Aorta (tissue), 5 donors: ENCODE measurements at places on chromosomes 13 and 19. TPM values are rescaled to one million over a fixed set of nuclear protein-coding genes. Genes with fewer than 3 reads are reported as not detected.

- DNase-seq, result no peak
- no peak overlapping the region for H3K27ac ChIP-seq
- no peaks in the 10 kb centered on the region for H3K27me3 ChIP-seq
- H3K4me3 ChIP-seq, result no peak overlapping the region
- no peaks in the 10 kb centered on the region for H3K36me3 ChIP-seq
- H3K4me1 ChIP-seq, result no peaks in the 10 kb centered on the region
These were observed 764.3 kb upstream of the ARGLU1 start for GRCh38 chr13:107332188-107332587.

DNA sequence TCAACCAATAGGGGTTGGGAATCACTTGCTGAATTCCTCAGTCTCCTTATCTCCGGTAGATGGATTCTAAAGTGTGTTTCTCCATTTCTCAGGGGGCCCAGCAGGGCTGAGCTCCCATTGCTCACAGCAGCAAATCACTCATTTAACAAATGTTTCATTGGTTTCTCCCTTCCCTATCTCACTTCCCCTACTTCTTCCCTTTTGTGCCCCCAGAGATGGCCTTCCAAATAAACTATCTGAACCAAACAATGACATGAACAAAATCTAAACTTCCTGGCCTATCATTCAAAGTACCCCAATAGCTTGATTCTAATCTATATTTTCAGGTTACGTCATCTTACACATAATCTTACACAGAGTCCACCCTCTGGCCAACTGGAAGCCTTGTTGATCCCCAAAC lies 60.4 kb downstream of the DLEU7 start:
- DNase-seq, result no peak
- H3K27me3 ChIP-seq, result no peaks in the 10 kb centered on the region
- no peaks in the 10 kb centered on the region for H3K36me3 ChIP-seq
- no peaks in the 10 kb centered on the region for H3K4me1 ChIP-seq

GRCh38 chr13:79492313-79492798 lies 11.4 kb downstream of the NDFIP2 start:
- no peaks in the 10 kb centered on the region for H3K36me3 ChIP-seq
- H3K27me3 ChIP-seq, result no peaks in the 10 kb centered on the region
- no peak for DNase-seq
- H3K4me1 ChIP-seq, result no peaks in the 10 kb centered on the region
- H3K4me3 ChIP-seq, result no peak overlapping the region
- no peak overlapping the region for H3K27ac ChIP-seq

GRCh38 chr19:47614021-47614295 lies 5.0 kb downstream of the BICRA start:
- no peak overlapping the region for H3K4me3 ChIP-seq
- H3K27ac ChIP-seq, result no peak overlapping the region
- no peaks in the 10 kb centered on the region for H3K36me3 ChIP-seq
- H3K27me3 ChIP-seq, result no peaks in the 10 kb centered on the region

GRCh38 chr19:35177377-35178274 lies 23.1 kb downstream of the FXYD5 start:
- H3K27me3 ChIP-seq, result no peaks in the 10 kb centered on the region
- no peaks in the 10 kb centered on the region for H3K4me1 ChIP-seq
- H3K4me3 ChIP-seq, result no peak overlapping the region
- H3K36me3 ChIP-seq, result no peaks in the 10 kb centered on the region
- no peak for DNase-seq

GPR4 gene
- total RNA-seq, result 10.6 TPM

DNA sequence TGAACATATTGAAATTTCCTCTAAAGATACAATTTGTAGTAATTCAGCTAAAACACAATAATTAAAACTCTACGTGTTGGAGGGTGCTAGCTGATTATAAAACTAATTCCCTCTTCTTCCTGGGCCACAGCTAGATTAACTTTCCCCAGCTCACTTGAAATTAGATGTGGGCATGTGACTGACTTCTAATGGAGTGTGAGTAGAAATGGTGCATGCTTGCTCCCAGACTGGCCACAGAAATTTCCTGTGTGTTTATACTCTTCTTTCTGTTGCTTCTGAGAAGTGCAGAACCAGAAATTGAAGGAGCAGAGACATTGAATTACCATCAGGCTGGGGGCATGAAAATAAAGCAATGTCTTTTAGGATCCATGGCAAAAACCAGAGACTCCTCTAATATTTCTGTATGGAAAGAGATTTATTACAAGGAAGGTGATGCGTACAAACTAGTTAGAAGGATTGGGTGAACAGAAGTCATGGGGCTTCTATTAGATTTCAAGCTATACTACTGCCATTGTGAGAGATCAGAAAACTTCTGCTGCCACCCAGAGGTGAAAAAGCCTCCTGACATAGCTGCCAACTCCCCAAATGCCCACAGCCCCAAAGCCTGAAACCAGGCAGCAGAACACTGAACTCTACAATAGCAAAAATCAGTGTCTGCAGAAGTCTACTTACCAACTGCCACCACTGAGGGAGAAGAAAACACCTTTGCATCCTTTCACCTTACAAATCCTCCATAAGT lies 379.2 kb upstream of the MIR17HG start:
- H3K36me3 ChIP-seq, result no peaks in the 10 kb centered on the region
- no peaks in the 10 kb centered on the region for H3K27me3 ChIP-seq
- H3K4me1 ChIP-seq, result no peaks in the 10 kb centered on the region
- H3K4me3 ChIP-seq, result no peak overlapping the region

EBI3 gene
- 3.3 TPM for total RNA-seq

GRCh38 chr13:109162248-109163036 lies 533.0 kb downstream of the MYO16 start:
- no peak overlapping the region for H3K4me3 ChIP-seq
- no peak for DNase-seq
- H3K4me1 ChIP-seq, result no peaks in the 10 kb centered on the region
- no peak overlapping the region for H3K27ac ChIP-seq
- no peaks in the 10 kb centered on the region for H3K27me3 ChIP-seq
- no peaks in the 10 kb centered on the region for H3K36me3 ChIP-seq

KLK10 gene
- not detected for total RNA-seq

SPTBN4 gene
- 3.6 TPM for total RNA-seq

DNA sequence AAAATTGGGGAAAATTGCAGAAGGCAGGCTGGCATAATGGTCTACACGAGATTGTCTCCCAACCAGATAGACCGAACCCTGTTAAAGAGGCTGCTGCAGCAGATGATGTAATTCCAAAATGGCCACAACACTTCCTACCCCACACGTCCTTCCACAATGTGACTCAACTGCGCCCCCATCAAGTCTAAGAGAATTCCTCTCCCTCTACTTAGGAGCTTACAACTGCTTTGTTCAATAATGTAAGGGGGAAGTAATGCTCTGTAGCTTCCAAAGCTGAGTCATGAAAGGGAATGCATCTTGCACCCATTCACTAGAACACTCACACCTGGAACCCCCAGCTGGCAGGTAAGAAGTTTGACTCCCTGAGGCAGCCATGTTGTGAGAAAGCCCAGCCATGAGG lies 117.8 kb upstream of the IRS2 start:
- no peaks in the 10 kb centered on the region for H3K4me1 ChIP-seq
- no peaks in the 10 kb centered on the region for H3K27me3 ChIP-seq
- DNase-seq, result no peak
- H3K36me3 ChIP-seq, result no peaks in the 10 kb centered on the region
- no peak overlapping the region for H3K4me3 ChIP-seq
- no peak overlapping the region for H3K27ac ChIP-seq

DNA sequence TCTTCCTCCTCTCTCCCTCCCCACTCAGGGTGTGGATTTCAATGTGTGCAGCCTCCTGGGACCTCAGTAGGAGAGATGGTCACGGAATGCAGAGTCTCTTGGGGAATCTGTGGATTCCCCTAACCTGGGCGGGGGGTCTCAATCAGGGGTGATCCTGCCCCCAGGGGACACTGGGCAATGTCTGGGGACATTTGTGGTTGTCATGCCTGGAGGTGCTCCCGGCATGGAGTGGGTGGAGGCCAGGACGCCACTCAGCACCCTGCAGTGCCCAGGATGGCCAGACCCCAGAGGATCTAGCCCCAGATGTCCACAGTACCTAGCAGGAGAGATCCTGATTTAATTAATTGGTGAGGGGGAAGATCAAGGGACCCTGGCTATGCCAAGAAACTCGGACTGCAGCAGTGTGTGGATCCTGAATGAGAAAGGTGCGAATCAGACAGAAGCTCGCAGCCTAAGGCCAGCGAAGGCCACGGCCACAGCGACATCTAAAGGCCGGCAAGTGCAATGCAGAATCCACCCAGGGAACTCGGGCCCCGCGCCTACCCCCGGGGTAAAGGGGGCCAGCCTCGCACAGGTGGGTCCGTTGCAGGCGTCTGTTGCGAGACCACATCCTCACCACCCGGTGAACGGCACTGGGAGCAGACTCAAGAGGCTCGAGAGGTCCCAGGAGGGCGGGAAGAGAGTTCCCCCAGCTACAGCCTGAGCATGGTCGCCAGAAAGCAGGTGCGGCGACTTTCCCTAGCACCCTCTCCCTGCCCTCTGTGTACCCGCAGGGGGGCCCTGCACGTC lies 88.8 kb downstream of the GNG7 start:
- H3K4me1 ChIP-seq, result no peaks in the 10 kb centered on the region
- DNase-seq, result peak; percentile 59
- H3K36me3 ChIP-seq, result no peaks in the 10 kb centered on the region
- no peaks in the 10 kb centered on the region for H3K27me3 ChIP-seq
- H3K4me3 ChIP-seq, result no peak overlapping the region

- H3K4me3 ChIP-seq, result no peak overlapping the region
- no peaks in the 10 kb centered on the region for H3K4me1 ChIP-seq
- no peaks in the 10 kb centered on the region for H3K36me3 ChIP-seq
- no peak overlapping the region for H3K27ac ChIP-seq
These were observed 120.0 kb upstream of the RFC3 start for GRCh38 chr13:33697926-33698325.

GRCh38 chr19:51318687-51319648 lies 7.5 kb downstream of the IGLON5 start:
- H3K4me1 ChIP-seq, result no peaks in the 10 kb centered on the region
- H3K27me3 ChIP-seq, result no peaks in the 10 kb centered on the region
- no peak for DNase-seq

GRCh38 chr13:100139817-100140216 lies 50.9 kb downstream of the PCCA start:
- H3K4me1 ChIP-seq, result no peaks in the 10 kb centered on the region
- no peak overlapping the region for H3K27ac ChIP-seq
- no peak for DNase-seq
- H3K36me3 ChIP-seq, result no peaks in the 10 kb centered on the region
- H3K27me3 ChIP-seq, result no peaks in the 10 kb centered on the region

KCNRG gene
- total RNA-seq, result 0.45 TPM

DNA sequence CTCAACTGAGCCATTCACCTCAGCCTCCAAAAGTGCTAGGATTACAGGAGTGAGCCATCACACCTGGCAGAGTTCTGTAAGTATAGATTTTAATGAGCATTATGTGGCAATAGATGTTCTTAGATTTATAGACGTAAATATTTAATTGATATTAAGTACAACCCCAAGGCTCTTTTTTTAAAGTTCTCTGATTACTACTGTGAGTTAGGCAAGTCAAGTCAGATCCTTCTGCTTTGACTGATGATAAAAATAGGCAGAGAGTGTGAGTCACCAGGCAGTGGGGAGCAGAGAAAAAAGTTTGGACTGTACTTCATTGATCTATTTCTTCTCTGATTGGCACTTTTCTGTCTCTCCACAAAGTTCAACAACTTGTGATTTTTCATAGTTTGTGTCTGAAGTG lies 1379.9 kb downstream of the UQCRFS1 start:
- H3K27ac ChIP-seq, result no peak overlapping the region
- H3K4me3 ChIP-seq, result no peak overlapping the region
- no peak for DNase-seq
- no peaks in the 10 kb centered on the region for H3K36me3 ChIP-seq

DNA sequence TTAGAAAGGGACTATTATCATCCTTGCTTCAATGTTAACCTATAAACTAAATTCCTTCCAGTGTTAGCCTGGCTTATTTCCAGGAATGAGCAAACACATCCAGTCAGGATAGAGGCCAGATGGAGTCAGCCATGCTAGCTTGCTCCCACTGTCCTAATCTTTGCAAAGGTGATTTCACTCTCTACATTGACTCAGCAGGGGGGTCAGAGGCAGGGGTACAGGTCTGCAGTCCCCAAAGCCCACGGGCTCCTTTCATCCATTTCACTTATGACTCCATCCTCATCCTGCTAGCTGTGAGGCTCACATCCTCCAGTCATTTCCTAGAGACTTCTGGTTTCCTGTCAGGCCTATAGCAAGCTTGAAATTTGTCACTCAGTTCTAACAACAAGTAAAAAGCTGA lies 63.4 kb upstream of the CEACAM8 start:
- DNase-seq, result no peak
- H3K36me3 ChIP-seq, result no peaks in the 10 kb centered on the region
- no peak overlapping the region for H3K4me3 ChIP-seq
- no peak overlapping the region for H3K27ac ChIP-seq

SPATA13 gene
- total RNA-seq, result 10.9 TPM

DNA sequence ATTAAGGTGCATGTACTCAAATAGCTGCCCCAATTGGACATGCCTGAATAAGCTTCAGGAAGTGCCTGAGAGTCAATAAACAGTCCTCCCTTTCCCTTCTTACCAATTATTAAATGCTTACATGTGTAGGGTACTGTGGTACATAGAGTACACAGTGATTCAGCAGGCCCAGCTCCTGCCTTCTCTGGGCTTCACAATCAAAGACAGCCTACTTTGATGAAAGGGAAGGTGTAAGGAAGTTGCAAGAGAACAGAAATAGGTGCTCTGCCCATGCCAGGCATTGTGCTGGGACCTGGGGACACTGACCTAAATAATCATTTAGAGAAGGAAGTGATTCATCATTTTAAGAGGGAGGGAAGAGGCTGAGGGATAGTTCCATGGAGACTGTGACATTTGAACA lies 17.2 kb downstream of the FRY start:
- no peaks in the 10 kb centered on the region for H3K4me1 ChIP-seq
- no peak overlapping the region for H3K27ac ChIP-seq
- no peaks in the 10 kb centered on the region for H3K27me3 ChIP-seq
- no peak for DNase-seq
- no peak overlapping the region for H3K4me3 ChIP-seq

DNA sequence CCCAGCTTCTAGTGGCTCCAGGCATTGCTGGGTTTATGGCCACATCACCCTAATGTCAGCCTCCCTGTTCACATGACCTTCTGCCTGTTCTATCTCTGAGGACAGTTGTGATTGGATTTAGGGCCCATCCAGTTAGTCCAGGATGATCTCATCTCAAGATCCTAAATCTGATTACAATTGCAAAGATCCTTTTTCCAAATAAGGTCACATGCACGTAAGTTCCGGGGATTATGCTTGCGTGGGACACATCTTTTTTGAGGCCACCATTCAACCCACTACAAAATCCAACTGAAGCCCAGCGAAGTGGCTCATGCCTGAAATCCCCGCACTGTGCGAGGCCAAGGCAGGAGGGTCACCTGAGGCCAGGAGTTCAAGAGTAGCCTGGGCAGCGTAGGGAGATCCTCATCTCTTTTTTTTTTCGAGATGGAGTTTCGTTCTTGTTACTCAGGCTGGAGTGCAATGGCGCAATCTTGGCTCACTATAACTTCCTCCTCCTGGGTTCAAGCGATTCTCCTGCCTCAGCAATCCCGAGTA lies 12.3 kb downstream of the PLD3 start:
- no peaks in the 10 kb centered on the region for H3K4me1 ChIP-seq
- no peak overlapping the region for H3K4me3 ChIP-seq
- no peak for DNase-seq
- no peaks in the 10 kb centered on the region for H3K36me3 ChIP-seq

- H3K27me3 ChIP-seq, result no peaks in the 10 kb centered on the region
- no peak for DNase-seq
- peaks cover 10% of the 10 kb centered on the region for H3K4me1 ChIP-seq
- H3K4me3 ChIP-seq, result no peak overlapping the region
These were observed 7.7 kb downstream of the N4BP2L2 start for GRCh38 chr13:32530841-32531253.

GRCh38 chr13:94483970-94484369 lies 4.5 kb upstream of the DCT start:
- no peak overlapping the region for H3K27ac ChIP-seq
- H3K4me3 ChIP-seq, result no peak overlapping the region
- H3K36me3 ChIP-seq, result no peaks in the 10 kb centered on the region
- no peak for DNase-seq
